Brain pericyte (primary cell): ENCODE measurements at places on chromosomes 12 and 14.

- DNase-seq: no peak
Observed at GRCh38 chr14:65769151-65769550, 356.6 kb downstream of the FUT8 start.

GRCh38 chr12:50018968-50019367 is 6.3 kb downstream of the RACGAP1 start:
- no peak for DNase-seq

DNA sequence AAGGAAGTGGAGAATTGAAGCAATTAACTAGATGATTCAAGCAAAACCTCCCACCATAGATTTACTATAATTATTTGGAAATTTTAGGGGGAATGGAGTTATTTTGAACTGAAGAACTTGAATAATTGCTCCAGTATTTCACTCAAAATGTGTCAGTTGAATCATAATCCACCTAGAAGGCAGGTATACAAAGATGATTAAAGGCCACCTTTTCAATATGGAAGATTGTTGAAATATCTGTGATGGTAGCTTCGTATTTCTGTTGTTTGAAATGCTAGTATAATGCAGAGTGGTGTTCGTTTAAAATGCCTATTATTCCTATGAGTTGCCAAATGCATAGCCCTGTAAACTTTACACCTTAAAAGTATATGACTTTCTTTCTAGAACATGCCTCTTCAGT is 3.1 kb downstream of the HMGA2 start:
- no peak for DNase-seq

- no peak for DNase-seq
Observed at GRCh38 chr12:5188472-5188871, 144.8 kb downstream of the KCNA5 start.

DNA sequence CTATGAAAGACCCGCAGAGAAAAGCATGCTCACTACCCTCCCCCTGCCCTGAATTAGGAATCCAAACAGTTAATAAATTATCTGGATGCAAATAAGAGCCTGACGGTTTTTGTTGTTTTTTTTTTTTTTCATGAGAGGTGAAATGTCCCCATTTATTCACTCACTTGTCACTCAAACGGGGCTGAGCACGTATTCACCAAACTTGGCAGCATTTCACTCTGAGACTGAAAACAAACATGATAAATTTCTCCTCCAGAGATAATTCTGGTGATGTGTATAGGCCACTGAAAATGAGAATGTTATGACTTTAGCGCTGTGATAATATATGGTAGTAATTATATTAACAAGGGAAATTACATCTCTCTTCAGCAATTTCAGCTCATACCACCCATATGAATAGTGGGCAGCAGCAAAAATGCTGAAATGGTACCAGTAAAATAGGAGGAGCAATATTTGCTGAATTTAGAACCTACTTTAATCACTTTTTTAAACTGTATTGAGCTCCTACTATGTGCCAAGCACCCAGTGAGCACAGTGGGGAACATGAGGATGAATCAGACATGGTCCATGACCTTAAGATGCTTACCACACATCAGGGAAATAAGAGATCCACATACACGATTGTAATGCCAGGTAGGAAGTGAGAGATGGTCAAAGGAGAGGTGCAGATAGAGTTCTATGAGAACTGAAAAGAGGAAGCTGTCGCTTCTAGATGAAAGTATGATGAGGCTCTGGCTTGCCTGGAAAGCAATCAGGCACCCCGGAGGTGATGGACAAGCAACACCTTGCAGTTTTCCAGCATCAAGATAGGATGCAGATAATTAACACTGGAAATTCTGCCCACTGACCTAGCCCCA is 286.5 kb upstream of the TMPO start:
- no peak for DNase-seq

DNA sequence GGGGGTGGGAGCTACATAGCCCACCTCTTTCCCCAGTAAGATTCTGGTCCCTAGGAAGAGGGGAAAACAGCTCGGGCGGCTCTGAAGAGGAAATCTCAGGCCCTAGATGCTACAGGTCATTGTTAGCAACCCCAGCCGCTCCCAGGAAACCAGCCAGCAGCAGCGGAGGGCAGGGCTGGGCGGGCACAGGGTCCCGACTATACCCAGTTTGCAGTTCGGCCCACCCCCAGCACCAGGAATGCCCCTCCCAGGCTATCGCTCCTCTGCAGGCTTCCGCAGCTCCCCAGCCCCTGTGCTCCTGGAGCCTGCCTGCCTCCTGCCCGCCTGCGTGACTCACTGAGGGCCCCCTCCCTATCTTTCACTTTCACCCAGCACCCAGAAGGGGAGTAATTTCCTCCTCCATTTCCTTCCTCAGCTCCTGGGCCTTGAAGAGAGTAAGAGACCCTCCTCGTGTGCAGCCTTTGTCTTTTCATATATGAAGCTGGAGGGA is 27.2 kb upstream of the PNMA1 start:
- DNase-seq: no peak

GRCh38 chr14:93520053-93520607 is 89.4 kb downstream of the UNC79 start:
- no peak for DNase-seq

DNA sequence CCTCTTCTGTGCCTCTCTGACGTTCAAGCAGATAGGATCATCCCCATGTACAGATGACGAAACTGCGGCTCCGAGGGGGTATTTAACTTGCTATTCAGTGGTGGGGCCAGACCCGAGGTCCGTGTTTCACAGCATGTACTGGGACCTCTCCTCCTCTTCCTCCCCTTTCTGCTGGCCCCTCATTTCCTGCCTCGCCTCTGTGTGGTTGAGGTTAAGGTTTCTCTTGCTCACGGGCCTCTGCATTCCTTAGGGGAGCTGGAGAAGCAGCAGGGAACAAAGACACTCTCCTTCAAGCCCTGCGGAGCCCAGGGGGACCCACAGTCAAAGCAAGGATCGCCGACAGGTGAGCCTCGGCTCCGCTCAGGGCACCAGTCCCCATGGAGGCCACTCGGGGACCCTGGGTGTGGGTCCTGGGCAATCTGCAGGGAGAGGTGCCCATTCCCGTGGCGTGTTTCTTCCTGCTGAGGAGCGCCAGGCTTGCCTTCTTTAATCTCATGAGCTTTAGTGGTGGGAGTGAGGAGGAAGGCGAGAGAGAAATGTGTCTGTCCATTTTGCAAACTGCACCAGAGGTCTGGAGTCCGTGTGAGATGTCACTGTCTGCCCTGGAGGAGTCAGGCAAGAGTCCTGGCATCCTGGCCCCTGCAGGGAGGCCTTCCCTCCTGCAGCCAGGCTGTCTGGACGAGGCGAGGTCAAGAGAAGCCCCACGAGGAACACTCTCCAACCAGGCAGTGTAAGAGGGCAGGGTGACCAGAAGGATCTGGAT is 45.0 kb downstream of the SLC6A12 start:
- DNase-seq: no peak

GRCh38 chr14:23910101-23910875 is 43.3 kb upstream of the DHRS4 start:
- DNase-seq: no peak

GRCh38 chr12:92593734-92594402 is 108.9 kb upstream of the PLEKHG7 start:
- no peak for DNase-seq

- DNase-seq: no peak
Observed at GRCh38 chr14:54343272-54344121, 53.3 kb upstream of the CDKN3 start.
